ENCODE measurements at places on chromosomes 6 and 20.

- DNase-seq: no peak
Observed at GRCh38 chr6:24831771-24832716, 33.3 kb upstream of the ARMH2 start.

- no peak for DNase-seq
Observed at GRCh38 chr6:28941684-28942448, 18.1 kb upstream of the TRIM27 start.

DNA sequence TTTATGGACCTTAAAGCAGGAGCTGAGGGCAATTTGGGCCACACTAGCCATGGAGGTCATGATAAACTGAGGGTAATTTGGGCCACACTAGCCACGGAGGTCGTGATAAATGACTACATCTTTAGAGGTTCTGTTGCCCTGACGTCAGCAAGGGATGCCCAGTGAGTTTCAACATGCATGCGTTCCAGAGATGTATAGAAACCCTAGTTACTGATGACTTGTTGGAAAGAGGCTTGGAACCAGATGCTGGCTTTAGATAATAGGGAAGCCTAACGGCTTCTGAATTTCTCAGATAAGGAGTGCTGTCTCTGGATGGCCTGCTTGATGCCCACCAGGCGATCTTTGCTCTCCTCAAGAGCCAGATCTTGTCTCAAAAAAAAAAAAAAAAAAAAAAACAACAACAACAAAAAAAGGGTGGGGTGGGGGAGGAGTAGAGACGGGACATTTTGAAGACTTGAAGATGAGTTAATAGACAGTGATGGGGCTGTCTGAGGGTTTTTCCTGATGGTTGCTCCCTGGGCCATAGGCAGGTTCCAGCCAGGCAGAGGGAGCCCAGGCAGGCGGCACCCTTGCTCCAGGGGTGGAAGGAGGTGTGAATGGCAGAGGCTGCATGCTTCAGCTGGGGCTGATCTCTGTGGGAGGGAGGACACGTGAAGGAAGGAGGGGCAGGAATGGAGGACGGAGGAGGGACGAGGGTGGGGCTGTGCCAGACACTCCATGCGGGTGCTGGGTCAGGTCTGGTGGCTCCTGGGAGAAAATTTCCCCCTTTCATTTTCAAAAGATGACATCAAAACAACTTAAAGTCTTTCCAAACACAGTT, 27.0 kb upstream of the FRMD1 start:
- DNase-seq: no peak

DNA sequence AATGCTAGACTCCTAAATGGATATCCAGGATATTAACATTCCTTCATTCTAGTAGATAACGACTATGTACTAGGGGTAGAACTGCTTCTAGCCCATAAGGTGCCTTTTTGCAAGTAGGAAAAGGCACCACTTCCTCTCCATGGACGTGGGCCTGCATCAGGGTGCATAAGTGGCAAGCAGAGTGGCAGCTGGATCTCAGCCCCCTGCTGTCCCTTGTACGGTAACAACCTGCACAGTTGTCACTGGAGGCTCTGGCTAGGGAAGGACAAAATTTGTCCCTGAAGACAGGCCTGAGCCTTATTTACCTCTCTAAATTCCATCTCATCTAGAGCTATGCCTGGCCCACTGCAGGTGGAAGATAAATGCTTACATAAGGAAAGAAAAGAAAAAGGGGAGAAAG, 42.5 kb upstream of the SAYSD1 start:
- no peak for DNase-seq

DNA sequence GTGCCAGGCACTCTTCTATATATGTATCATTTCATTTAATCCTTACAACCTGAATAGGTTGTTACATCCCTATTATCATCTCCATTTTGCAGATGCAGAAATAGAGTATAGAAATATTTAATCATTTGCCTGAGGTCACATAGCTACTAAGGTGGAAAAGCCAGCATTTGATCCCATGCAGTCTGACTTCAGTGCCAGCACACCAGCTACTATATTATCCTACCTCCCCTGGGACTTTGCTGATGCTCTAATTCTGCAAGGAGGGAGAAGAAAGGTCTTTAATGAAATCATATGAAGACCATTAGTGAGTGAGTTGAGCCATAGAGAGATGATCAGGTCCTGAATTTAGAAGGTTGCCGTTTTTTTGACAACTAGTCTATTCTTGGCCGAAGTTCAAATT, 53.7 kb downstream of the TOP1 start:
- no peak for DNase-seq

DNA sequence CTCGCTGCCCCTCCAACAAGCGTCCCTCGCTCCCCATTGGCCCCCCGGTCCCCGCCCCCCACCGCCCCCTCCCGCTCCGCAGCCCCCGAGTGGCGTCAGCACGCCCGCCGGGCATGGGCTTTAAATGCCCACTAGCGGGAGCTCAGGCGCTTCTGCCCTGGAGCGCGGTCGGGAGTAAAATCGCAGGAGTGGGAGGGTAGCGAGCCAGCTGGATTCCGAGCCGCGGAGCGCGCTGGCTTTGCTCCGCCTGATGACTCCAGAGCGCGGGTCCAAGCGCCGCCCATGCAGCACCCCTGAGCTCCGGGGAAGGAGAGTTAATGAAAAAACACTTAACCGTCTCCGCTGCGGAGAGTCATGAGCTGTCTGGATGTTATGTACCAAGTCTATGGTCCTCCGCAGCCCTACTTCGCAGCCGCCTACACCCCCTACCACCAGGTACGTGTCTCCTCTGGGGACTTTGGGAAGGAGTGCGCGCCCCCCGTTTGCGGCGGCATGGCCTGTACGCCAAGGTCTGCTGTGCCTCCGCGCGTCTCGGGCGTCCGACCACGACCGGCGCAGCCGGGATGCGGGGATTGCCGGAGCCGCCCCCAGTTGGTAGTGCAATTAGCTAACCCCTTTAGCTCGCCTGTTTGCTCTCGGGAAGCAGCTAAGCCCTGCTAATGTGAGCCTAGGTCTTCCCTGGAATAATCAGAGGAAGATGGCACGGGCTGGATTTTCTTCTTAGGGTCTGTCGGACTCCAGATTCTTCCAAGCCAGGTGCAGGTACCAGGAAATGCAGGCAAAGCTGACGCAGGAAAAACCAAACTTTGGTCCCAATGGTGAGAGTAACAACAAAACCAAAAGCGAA, at the start of gene VGLL2:
Gene VGLL2, plus strand, starts transcription at position 149 of the 847 bp plus-strand sequence. Its CDS starts 206 bp downstream, at position 355.
- no peak for DNase-seq
